ENCODE measurements at places on chromosomes 7 and 10.

DNA sequence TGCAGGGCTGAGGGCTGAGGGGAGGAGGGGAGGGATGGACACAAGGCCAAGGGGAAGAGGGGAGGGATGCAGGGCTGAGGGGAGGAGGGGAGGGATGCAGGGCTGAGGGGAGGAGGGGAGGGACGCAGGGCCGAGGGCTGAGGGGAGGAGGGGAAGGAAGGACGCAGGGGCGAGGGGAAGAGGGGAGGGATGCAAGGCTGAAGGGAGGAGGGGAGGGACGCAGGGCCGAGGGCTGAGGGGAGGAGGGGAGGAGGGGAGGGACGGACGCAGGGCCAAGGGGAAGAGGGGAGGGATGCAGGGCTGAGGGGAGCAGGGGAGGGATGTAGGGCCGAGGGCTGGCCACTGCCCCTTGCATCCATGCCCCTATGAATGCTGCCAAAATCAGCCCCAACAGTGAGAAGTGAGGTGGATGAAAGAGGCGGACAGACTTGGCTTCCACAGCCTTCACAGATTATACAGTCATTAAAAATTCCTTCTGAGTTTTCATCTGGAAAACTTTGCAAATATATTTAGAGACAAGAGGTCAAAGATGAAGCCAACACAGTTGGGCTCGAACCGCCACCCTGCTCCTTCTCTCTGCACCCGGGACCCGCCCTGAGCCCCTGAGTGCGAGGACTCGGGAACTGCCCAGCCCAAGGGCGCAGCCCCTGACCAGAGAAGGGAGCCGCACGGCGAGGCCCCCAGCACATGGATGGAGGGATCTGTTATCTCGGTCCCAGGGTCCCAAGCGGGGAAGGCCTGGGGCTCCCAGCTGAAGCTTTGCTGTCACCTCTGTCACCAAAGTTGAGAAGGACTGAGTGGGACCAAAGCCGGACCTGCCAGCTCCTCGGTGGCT is 65.8 kb downstream of the DIP2C start:
- DNase-seq, result no peak

- DNase-seq, result no peak
Observed at GRCh38 chr10:124008187-124008586, 85.2 kb downstream of the CHST15 start.

DNA sequence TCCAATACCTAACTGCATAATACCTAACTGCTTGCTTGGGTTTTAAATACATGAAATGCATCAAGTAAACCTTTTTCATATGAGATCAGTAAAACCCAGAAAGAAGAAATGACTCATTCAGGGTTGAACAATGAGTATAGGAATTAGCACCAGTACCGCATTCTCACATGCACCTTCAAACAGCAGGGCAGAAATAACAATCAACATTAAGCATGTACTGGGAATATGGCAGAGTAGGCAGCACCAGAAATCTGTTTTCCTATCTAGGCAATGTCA is 850.3 kb upstream of the SORCS1 start:
- no peak for DNase-seq

- no peak for DNase-seq
Observed at GRCh38 chr10:90302758-90303481, 554.9 kb downstream of the HTR7 start.

DNA sequence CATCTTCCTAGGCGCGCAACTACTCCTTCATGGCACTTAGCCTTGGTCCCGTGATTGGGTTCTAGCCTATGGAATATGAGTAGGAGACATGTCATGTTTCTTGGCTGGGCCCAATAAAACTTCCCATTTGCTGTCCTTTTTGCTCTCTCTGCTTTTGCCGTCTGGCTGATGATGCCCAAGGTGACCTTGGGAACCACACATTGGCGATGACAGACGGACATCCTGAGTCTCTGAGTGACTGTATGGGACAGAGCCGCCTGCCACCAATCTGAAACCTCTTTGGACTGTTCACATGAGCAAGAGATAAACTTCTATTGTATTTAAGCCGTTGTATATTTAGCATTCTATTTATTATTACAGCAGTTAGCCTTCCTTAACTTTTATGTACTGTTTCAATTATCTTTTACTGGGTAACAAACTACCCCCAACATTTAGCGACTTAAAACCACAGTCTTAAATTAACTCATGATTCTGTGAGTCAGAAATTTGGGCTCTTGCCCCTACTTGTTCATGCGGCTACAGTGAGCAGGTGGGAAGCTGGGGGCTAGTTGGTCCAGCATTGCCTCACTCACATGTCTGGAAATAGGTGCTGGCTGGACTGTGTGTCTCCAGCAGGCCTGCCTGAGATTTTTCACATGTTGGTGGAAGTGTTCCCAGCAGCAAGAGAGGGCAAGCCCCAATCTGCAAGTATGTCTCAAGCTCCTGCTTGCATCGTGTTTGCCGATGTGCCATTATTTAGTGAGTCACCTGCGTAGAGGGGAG is 71.7 kb downstream of the NOD1 start:
- DNase-seq, result peak; percentile 30
